NCI-H146 (cell line): ENCODE measurements at places on chromosomes 7 and 10.

DNA sequence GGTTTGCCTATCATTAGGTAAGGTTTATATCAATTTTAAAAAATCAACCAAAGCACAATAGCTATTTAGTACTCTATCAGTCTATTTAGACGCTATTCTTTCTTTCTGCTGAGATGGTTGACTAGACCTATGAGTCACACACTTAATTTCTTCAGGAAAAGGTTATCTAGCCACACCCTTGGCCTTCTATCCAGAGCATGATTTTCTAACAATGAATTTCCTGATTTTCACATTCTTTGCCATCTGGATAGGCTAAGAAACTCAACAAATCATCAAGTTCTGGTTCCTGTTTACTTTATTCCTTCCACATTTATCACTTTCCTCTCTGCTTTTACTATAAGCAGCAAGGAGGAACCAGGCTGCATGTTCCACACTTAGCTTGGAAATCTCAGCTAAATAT lies 8.1 kb downstream of the PRPS1L1 start:
- DNase-seq, result peak; percentile 3

DNA sequence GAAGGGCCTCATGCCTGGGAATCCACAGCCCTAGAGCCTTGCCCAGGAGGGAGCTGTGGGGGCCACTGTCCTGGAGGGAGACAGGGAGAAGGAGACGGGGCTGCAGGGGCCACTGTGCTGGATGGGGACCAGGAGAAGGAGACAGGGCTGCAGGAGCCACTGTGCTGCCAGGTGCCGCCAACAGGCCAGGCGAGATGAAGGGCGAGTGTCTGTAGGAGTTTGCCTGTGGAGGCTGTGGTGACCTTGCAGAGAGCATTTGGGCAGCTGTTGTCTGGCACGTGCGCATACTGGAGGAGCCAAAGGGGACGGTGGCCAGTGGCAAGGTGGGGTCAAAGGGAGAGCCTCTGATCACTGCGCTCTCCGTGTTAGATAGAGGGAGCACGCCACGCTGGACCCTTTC lies 79.2 kb downstream of the NKX6-2 start:
- DNase-seq, result no peak

GRCh38 chr10:79145517-79146470 lies 77.0 kb downstream of the ZMIZ1 start:
- DNase-seq, result no peak

GRCh38 chr7:5351507-5352265 lies 68.9 kb downstream of the SLC29A4 start:
- DNase-seq, result no peak

DNA sequence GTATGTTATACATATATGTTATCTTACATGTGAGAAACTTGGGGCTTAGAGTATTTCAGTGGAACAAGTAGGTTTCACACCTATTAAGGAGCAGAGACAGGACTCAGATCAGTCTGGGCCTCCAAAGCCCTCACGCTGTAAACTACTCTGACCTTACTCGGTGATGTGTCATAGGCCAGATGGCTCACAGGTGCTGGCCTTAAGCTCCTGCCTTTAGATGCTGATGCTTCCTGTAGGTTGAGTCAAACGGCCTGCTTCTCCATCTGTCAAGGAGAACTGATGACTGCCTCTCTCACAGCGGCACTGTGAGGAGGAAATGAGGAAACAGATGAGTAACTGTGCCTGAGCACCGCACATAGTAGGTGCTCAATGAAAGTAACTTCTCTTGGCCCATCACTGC lies 312.6 kb upstream of the COBL start:
- no peak for DNase-seq

- no peak for DNase-seq
Measured at GRCh38 chr10:63392224-63392623, 73.6 kb downstream of the JMJD1C start.

DNA sequence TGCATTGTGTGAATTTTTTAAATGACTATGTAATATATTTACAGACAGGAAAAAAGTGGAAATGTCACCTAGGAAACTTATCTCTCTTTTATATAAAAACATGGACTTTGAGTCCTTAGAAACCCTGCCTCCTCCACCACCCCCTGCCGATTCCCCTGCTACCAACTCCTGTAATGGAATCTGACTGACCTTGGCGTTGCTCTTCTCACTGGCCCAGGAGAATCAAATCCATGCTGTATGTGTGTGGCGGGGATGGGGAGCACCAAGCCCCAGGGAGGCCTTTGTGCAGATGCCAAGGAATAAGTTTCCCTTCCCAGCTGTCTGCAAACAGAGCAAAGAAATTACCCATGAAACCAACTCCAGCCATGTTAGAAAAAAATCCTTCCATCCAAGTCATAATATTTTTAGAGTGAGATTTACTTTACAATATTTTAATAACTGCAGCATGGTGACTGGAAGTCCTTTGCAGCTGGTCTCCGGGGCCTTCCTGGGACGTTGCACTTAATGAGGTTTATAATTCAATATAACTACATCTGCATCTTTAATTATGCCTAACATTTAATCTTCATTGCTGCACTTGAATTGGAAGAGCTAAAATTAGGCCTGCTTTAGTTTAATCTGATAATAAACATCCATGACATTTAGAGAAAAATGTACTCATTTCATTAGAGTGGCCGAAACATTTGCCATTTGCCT lies 111.4 kb upstream of the CACUL1 start:
- DNase-seq, result no peak

GRCh38 chr10:35594115-35595079 lies 10.7 kb upstream of the GJD4 start:
- peak; percentile 42 for DNase-seq
